ENCODE measurements at places on chromosomes 4 and X.

DNA sequence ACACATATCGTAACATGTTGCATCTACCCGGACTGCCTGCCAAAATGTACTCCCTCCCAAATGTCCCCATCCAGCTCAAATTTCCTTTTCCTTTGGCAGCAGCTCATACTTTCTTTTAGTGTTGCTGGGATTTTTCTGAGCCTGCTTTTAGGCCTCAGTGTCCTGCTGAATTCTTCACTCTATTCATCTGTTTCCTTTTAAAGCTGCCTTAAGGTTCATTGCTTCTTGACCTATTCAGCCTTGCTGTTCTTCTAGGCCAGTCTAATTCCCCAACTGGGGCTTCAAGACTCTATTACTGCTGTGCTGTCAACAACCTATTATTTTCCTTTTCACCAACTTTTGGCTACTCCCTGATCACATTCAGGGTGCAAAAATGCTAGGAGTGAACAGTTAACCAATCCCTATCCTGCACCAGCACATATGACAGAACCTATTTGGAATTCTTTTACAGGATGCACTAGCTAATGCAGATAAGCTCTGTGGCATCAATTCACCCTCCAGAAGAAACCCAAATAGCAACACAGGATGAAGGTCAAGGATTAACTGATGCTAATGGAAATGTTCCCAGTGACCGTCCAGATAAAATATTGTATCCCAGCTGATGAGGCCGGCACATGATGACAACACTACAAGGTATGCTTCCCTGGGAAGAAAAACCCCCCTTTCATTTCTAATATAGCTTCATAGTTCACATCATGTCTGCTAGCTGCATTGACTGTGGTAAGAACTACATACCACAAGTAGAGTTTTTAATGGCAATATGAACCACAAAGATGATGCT is 114.7 kb upstream of the TTC29 start:
- DNase-seq = no peak

GRCh38 chr4:15506464-15506863 is 36.8 kb downstream of the CC2D2A start:
- DNase-seq = no peak

GRCh38 chr4:76301068-76301774 is 5.3 kb upstream of the STBD1 start:
- DNase-seq = no peak

- DNase-seq = no peak
These were observed 163.8 kb upstream of the KLF8 start for GRCh38 chrX:56068274-56068758.

- DNase-seq = no peak
These were observed 7.9 kb upstream of the PSAPL1 start for GRCh38 chr4:7442574-7443162.

GRCh38 chr4:98516042-98516440 is 142.4 kb downstream of the TSPAN5 start:
- no peak for DNase-seq

- no peak for DNase-seq
These were observed 166.4 kb downstream of the DCLK2 start for GRCh38 chr4:150244600-150244999.

DNA sequence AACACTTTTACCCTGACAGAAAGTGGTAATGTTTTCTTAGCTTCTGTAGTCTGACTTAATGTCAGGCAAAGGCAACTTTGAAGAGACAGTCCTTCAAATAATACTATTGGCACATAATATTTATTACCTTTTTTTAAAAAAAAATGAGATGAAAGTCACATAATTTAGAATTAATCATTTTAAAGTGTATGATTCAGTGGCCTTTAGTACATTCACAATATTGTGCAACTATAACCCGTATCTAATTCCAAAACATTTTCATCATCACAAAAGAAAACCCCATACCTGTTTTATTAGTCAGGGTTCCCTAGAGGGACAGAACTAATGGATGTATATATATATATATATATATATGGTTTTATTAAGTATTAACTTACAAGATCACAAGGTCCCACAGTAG is 94.8 kb upstream of the TEX13A start:
- no peak for DNase-seq

Measured in lower leg skin (tissue), 4 donors.